ENCODE measurements at places on chromosomes 2 and 18.

GRCh38 chr18:35284841-35285240 is 5.2 kb downstream of the ZSCAN30 start:
- no peak for DNase-seq

DNA sequence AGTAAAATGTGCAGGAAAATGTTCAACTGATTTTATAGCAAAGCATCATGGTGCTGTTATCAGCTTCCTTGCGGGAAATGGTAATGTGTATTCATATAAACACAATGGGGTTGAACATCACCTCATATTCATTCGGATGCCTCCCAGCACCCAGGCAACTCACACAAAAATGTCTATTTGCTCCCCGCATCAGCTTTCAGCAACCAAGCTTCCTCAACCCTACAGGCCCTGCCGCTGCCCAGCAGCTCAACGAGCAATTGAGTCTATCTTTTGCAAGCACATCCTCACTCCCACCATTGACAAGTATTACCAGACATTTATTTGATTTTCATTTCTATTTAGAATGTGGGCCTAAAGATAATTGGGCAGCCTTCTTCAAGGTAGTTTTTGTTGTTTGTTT is 2161.4 kb upstream of the PIK3C3 start:
- DNase-seq = no peak

- DNase-seq = no peak
Measured at GRCh38 chr2:104420420-104420819, 433.5 kb upstream of the POU3F3 start.

GRCh38 chr2:198444800-198445287 is 640.5 kb downstream of the PLCL1 start:
- no peak for DNase-seq

DNA sequence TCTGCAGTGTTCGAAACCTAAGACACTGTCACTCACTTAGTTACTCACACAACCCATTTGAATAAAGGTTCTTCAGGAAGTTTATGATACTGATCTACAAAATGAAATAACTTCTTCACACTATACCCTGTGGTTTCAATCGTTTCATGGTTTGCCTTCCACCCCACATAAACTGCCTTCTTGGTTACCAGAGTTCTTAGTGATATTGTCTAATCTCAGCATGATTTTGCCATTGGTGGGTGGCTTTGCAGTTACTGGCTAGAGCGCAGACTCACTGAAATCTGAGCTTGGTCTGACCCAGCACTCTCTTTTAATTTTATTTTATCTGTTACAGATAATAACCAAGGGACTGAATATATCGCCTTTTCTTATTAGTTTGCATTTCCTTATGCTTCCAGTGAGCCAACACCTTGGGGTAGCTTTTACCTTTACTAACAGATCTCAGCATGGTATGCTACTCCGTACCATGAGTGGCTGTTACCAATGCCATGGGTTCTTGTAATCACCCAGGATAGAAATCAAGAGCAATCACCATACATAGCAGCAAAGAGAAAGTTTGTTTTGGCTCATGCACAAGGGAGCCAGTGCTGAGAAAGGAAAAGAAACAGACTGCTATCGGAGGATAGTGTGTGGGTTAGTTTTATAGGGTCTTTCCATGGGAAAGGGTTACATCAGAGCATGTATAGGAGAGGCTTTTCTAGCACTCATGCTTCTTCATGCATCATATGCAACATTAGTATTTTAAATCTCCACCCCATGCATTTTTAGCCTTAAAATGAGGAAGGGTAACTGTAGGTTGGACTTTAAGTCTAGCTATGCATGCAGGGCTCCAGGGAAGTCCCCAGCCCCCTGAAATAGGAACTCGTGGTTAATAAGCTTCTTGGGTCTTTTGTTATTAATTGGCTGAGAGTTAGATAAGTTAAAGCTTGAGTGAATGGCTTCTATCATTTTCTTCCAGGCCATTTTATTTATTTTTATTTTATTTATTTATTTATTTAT is 33.3 kb downstream of the ANXA4 start:
- no peak for DNase-seq

DNA sequence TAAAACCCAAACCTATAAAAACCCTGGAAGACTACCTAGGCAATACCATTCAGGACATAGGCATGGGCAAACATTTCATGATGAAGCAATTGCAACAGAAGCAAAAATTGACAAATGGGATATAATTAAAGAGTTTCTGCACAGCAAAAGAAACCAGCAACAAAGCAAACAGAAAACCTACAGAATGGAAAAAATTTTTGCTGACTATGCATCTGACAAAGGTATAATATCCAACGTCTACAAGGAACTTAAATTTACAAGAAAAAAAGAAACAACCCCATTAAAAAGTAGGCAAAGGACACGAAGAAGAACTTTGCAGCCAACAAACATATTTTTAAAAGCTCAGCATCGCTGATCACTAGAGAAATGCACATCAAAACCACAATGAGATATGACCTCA is 28.8 kb downstream of the ZBTB14 start:
- no peak for DNase-seq
